HTR-8/SVneo (cell line): ENCODE measurements at places on chromosomes 4 and X.

DNA sequence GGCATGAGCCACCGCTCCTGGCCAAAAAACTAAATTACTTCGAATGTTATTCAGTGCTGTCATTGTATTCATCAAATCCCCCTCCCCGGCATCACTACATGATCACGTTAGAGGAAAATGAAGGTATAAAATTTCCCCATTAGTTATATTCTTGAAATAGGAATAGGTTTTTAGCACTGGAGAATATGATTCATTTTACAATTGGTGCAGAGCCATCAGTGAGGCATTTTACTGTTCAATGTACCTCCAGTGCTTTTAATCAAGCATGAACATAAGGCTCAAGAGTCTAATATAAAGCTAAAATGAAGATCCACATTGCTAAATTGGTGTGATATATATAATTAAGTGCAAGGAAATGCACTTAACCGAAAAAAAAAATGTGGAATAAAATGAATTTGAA is 18.3 kb downstream of the KLF3 start:
- DNase-seq: no peak

- DNase-seq: no peak
Observed at GRCh38 chr4:2819244-2820215, 24.1 kb upstream of the ADD1 start.

- DNase-seq: no peak
Observed at GRCh38 chr4:68176904-68177303, 47.2 kb upstream of the TMPRSS11F start.

- no peak for DNase-seq
Observed at GRCh38 chrX:86806786-86807185, 658.5 kb downstream of the DACH2 start.

- DNase-seq: no peak
Observed at GRCh38 chr4:184801781-184802696, 23.7 kb downstream of the ACSL1 start.

DNA sequence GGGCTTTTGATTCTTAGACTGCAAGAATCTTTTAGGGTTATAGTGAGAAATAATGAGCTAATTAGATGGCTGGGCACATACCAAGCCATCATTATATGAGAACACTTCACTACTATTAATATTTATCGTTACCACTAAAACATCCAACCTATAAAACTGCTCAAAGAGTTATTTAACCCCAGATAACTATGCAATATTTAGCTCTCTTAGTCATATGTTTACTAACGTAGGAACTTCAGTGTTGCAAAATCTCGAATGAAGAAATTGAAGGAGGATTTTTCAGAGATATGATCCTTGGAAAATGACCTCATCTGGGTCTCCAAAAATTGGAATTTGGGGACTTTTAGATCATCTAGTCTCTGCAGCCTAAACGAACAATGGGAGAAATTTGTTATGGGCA is 265.0 kb upstream of the RPS6KA3 start:
- no peak for DNase-seq

DNA sequence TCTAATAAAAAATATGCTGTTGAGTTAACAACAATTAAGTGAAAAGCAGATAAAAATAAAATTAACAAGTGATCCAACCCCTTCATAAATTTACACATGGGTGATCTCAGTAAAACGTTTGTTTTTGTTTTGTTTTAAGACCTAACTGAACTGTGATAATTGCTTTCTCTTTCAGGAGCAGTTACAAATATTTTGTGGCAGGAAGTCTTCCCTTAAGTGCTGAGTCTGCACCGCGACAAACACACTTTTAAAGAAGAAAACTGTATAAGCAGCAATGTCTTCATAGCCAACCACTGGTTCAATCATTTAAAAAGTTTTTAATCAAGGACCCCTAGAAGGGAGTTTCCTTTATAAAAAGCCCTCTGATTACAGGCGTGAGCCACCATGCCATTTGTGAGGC is 53.7 kb upstream of the NFKB1 start:
- DNase-seq: no peak

DNA sequence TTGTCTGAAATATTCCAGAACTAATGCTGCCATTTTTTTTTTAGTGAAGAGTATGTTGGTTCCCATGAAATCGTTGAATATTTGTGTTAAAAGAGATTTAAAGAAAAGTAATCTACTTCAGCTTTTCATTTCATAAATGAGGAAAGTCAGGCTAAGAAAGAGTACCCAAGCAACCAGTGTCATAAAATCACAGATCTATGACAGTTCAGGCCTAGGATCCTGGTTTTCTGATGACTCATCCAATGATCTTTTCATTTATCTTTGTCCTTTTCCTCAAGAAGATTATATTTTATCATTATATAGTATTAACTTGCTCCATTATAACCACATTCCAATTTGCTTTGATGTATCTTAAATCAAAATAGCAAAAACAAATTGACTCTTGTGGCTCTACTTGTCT is 139.4 kb upstream of the HCCS start:
- no peak for DNase-seq

DNA sequence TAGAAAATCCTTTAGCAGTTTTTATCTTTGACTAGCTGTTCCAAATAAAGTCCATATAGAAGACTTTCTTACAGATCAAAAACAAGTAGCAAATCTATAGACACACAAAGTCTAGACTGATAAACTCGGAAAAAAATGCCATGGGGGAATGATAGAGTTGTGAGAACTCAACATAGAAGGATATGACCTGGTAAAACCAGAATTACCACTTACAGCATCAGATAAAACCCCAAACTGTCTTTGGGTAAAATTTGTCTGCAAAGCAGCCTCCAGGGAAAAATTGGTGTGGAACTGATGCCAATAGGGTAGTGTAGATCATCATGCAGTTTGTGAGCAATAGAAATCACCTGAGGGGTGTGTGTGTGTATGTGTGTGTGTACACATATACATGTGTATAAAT is 579.1 kb downstream of the SPOCK3 start:
- DNase-seq: no peak

DNA sequence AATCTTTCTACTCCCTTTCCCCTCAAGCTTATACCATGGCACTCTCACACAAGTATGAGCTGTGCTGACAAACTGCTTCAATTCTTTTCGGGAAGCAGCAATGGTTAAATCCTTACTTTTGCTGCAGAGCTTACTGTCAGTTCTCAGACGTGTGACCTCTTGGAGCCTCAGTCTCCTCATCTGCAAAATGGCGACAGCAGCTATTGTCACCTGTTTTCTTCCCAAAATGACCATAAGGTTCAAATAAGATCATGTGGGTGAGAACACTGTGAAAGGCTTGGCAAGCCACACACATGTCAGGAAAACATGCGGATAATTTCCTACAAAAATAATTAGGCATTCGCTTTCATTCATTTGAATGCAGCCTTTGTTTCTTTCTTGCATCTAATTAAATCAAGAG is 36.8 kb upstream of the IRF2 start:
- DNase-seq: no peak

DNA sequence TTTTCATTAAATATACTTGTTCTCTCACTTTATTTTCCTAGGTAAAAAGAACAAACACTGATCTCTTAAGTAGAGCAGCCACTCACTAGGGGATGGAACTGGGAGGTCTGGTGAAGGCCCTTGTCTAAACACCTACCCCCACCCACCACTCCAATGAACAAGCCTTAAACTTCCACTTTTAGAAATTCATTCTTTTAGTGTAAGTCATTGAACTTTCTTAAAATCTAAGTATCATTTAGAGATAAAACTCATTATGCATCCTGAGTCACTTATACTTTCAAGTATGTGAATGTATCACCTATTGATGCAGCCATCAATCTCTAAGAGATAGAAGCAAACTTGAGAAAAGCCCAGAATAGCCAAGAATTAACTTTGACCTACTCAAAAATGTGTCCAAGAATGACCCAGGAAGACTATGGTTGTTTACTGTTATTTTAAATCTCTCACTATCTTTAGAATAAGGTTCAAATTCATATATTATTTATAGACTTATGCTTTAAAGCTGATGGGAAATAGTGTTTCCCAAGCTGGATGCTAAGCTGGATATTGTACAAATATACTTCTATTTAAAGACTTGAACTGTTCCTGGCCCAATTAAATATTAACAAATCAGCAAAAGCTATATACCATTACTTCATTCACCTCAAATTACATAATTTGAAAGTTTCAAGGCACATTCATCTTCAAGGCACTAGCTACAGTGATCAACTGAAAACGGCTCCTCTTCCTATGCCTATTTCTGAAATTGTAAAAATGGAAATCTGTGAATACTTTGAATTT is 49.5 kb downstream of the CAMK2D start:
- DNase-seq: no peak

DNA sequence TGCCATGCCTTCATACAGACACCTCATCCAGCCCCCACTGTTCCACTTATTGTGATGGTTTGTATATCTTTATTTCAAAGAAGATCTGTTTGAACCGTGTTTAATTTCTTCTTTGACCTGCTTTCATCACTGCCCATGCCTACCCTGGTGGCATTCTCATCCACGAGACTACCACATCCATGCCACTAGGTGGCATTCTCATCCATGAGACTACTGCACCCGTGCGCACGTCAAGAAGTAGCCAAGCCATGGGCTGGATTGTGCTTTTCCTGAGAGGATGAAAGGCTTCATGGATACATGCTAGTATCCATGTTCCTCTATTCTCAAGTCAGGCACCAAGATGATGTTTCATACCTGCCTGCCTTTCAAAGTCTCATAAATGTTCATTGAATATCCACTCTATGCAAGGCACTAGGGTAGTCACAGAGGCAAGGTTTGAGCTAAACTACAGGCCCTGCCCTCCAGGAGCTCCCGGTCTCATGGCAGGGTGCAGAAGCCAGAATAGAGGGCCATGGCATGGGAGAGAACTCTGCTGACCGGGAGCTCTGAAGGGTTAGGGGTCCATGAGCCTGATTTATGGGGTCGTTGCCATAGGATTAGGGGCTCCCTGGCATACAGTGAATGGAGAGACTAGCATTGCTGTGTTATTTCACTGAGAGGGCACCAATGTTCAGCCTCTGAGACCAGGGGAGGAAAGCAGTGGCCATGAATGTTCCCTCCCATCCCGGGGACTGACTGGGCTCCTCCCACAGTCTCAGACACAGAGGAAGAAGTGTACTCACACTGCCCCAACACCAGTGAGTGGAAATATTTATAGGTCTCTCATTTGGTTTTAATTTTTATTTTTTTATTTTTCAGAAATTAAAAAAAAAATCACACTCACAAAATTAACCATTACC is 24.8 kb upstream of the EOLA2 start:
- DNase-seq: peak; percentile 10
